ENCODE measurements at places on chromosomes 4 and X.

DNA sequence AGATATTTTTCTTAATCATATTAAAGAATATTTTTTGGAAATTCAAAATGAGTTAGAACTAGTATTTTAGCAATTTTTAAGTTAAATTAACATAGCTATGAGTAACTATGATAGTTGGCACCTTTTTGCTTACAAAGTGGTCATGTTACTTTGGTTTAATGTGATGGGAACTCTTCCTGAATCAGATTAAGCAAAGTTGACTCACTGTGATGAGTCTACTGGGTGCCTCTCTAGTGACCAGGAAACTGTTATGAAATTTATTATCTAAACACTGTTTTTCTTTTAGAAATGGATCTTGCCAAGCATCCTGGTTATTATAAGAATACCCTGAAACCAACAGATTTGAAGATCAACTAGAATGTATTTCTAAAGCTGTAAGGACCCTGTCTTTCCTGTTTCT, 985.8 kb downstream of the TRAM1L1 start:
- no peak for DNase-seq
- no peaks in the 10 kb centered on the region for H3K36me3 ChIP-seq
- no peaks in the 10 kb centered on the region for H3K4me1 ChIP-seq
- no peak overlapping the region for H3K4me3 ChIP-seq

DNA sequence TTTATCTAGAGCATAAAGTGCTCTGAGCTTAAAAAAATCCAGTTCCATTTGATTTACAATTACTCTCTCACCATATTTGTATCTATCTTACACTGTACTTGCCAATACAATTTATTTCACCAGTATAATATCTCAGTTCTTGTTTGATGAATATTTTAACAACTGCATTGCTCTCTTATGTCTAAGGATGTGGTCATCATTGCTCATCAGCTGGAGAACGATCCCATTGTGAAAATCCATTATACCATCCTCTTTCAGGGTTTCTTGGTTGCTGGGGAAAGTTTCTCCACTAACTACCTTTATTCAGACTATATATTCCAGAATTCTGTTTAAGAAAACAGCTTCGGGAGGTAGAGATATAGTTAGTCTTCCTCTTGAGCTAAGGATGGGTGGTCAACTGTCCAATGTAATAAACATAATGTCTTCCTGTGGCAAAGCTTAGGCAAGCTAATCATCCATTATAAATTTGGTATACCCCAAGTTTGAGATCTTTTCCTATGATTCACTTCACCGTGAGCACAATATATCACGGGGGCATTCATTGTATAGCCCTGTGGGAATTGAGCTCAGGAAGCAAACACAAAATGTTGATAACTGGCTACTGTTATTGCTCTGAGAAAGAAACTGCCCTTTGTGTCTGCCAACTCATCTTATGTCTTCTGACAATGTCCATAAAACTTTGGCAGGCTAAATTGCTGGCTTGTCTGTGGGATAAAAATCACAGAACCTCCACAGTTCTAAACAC, 2361.9 kb downstream of the ARAP2 start:
- no peaks in the 10 kb centered on the region for H3K4me1 ChIP-seq
- no peaks in the 10 kb centered on the region for H3K36me3 ChIP-seq
- no peak overlapping the region for H3K4me3 ChIP-seq

DNA sequence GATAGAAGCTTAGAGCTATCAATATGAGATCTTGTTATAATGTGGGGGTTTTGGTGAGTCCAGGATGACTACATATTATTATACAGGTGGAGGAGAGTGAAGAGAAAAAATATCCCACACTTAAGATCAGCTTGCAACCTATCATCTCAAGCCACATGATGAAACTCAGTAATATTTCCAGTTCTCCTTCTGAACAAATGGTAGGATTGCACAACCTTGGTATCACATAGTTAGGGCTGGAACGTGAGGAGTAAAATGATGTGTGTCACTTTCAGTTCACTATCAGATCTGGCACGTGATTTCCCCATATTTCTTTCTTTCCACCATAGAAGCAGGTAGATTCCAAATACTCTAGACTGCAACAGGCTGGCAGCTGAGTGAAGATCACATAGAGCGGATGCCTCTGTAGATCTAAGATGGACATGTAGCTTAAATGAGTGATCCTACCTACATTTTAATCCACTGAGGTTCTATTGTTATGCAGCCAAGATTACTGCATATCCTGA, 150.6 kb upstream of the ANKRD50 start:
- no peaks in the 10 kb centered on the region for H3K27me3 ChIP-seq
- H3K4me3 ChIP-seq: no peak overlapping the region
- no peaks in the 10 kb centered on the region for H3K4me1 ChIP-seq
- H3K27ac ChIP-seq: no peak overlapping the region

- H3K36me3 ChIP-seq: no peaks in the 10 kb centered on the region
- no peak overlapping the region for H3K4me3 ChIP-seq
- H3K4me1 ChIP-seq: no peaks in the 10 kb centered on the region
- no peak overlapping the region for H3K27ac ChIP-seq
Measured at GRCh38 chr4:19285146-19285545, 966.6 kb upstream of the SLIT2 start.

- no peaks in the 10 kb centered on the region for H3K36me3 ChIP-seq
- no peaks in the 10 kb centered on the region for H3K4me1 ChIP-seq
- DNase-seq: peak; percentile 73
- no peak overlapping the region for H3K4me3 ChIP-seq
Measured at GRCh38 chr4:79141530-79141929, 184.3 kb downstream of the NAA11 start.

- peak; percentile 75 for DNase-seq
- H3K36me3 ChIP-seq: no peaks in the 10 kb centered on the region
- no peaks in the 10 kb centered on the region for H3K27me3 ChIP-seq
- H3K4me1 ChIP-seq: peaks cover 1% of the 10 kb centered on the region
Measured at GRCh38 chr4:175386776-175387507, 425.1 kb downstream of the GPM6A start.

DNA sequence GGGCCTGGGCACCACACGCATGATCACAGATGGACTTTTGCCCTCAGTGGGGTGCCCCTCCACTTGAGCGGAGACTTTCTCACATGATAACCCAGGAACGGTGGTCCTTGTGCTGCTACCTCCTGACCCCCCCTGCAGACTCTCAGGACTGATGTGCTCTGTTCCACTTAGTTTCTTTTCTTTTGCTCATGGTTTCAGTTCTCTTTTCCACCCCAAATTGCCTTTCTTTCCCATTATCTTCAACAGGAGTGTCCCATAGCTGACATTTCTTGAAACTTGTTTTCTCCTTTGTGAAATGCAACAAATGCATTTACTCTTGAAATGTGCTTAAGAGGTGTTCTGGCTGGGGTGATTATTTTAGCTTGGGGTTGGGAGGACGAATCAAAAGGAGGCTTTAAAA, 9.0 kb downstream of the MPC1L start:
- H3K27ac ChIP-seq: no peak overlapping the region
- H3K4me1 ChIP-seq: no peaks in the 10 kb centered on the region
- no peak overlapping the region for H3K4me3 ChIP-seq

DNA sequence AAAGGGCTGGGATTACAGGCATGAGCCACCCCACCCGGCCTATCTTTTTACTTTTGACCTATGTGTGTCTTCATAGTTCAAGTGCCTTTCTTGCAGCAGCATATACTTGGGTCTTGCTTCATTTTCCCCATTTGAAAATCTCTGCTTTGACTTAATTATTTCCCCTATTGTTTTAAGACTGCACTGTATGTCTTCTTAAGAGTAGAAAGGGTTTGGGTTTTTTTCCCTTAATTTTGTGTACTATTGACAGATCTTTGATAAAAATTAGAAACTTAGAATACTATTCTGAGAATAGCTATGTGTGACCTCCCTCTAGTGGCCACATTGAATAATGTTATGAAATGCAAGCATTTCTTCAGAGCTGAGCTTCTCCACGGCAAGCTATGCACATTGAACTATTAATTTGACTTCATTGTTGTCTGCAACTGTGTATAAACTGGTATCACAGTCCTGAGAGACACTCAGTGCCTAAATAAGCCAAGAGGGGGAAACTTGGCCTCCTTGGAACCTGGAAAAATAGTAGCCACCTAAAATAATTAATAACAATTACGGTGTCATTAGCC, 8.7 kb upstream of the SLC25A4 start:
- no peaks in the 10 kb centered on the region for H3K27me3 ChIP-seq
- peak; percentile 61 for DNase-seq
- H3K27ac ChIP-seq: no peak overlapping the region
- H3K36me3 ChIP-seq: no peaks in the 10 kb centered on the region

DNA sequence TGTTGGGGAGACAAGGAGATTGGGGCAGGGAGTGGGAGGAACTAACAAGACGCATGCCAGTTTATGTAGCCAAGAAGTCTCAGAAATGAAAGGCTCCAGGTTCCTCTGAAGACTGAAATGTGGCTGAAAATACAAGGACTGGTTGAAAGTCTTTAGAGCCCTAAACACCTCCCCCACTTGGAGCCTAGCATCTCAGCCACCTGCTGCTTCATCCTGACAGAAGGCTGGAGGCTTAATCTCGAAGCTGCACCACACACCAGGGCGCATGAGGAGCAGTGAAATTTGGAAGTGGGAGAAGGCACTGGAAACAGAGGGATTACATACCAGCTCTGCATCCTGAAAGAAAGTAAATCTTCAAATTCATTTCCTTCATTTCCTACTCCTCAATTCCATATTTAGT, 160.7 kb upstream of the FTHL17 start:
- no peak overlapping the region for H3K27ac ChIP-seq
- H3K27me3 ChIP-seq: no peaks in the 10 kb centered on the region
- peak; percentile 16 for DNase-seq
- no peak overlapping the region for H3K4me3 ChIP-seq
- H3K4me1 ChIP-seq: no peaks in the 10 kb centered on the region

GRCh38 chr4:101421386-101421785, 74.1 kb upstream of the PPP3CA start:
- peak; percentile 10 for DNase-seq
- no peak overlapping the region for H3K27ac ChIP-seq
- no peaks in the 10 kb centered on the region for H3K27me3 ChIP-seq
- no peaks in the 10 kb centered on the region for H3K4me1 ChIP-seq
- H3K4me3 ChIP-seq: no peak overlapping the region
- no peaks in the 10 kb centered on the region for H3K36me3 ChIP-seq

GRCh38 chr4:123878976-123879375, 482.4 kb downstream of the SPRY1 start:
- no peaks in the 10 kb centered on the region for H3K27me3 ChIP-seq
- DNase-seq: no peak
- H3K27ac ChIP-seq: no peak overlapping the region
- no peaks in the 10 kb centered on the region for H3K36me3 ChIP-seq
- H3K4me3 ChIP-seq: no peak overlapping the region

DNA sequence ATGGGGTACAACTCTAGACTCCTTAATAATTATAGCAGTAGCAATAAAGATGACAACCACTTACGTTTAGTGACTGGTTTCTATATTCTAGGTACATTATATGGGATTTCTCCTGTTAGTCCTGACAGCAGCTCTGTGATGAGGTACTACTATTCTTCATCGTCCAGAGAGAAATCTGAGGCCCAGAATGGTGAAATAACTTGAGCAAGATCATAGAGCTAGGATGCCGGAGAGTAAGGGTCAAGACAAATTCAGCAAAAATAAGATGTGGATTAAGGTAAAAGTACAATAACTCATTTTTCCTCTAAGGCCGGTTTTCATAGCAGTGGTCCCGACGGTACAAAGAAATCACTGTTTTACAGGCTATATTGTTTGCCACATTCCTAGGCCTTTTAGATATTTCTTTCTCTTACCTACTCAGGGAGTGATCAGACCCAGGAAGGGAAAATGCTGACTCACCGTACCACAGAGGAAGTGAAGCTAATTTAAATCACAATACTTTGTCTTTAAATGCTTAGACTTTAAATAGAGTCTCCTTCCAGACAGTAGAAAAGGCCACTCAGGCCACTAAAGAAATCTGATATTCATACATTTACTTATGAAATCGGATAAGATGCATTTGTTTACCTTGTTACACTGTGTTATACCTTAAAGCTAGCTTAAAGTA, 2023.0 kb upstream of the AGA start:
- peak; percentile 83 for DNase-seq
- H3K36me3 ChIP-seq: no peaks in the 10 kb centered on the region
- H3K4me3 ChIP-seq: no peak overlapping the region
- no peaks in the 10 kb centered on the region for H3K27me3 ChIP-seq

DNA sequence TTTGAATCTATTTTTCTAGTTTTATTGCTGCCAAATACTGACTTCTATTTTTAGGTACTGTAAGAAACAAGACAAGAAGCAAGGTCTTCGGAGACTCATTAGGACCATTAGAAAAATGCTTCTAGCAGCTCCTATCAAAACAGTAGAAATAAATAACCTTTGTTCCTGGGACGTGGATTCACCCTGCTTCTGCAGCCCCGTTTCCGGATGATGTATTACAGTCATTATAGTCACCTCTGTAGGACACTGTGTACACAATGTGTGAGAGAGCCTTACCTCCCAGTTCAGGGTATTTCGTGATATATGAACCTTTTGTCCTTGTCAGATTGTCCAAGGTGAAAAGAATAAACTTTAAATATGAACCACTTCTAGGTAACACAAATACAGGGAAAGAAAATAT, 484.0 kb upstream of the TECRL start:
- H3K36me3 ChIP-seq: no peaks in the 10 kb centered on the region
- H3K27ac ChIP-seq: no peak overlapping the region
- no peaks in the 10 kb centered on the region for H3K4me1 ChIP-seq

- H3K36me3 ChIP-seq: no peaks in the 10 kb centered on the region
- no peaks in the 10 kb centered on the region for H3K27me3 ChIP-seq
- no peak overlapping the region for H3K27ac ChIP-seq
- H3K4me3 ChIP-seq: no peak overlapping the region
- peaks cover 5% of the 10 kb centered on the region for H3K4me1 ChIP-seq
Measured at GRCh38 chr4:180840142-180840541, 1403.1 kb upstream of the TENM3 start.

DNA sequence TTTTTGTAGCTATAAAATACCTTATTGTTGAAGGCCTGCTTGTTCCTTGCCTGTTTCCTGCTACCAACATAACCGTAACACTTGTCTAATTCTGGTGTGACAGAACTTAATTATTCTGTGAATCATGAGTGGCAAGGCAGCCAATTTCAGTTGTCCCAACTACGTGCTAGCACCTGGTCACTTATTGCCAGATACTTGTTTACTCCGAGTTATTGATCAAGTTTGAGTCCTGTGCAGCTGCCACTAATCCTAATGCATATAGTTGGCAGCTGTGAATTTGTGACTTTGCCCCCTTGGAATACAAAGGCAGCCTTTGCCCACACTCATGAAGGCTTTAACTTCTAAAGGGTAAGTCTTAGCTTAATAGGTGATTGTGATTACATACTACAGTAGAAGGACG, 7.8 kb upstream of the RNF128 start:
- no peaks in the 10 kb centered on the region for H3K36me3 ChIP-seq
- no peaks in the 10 kb centered on the region for H3K27me3 ChIP-seq
- H3K27ac ChIP-seq: no peak overlapping the region
- no peak for DNase-seq
- no peak overlapping the region for H3K4me3 ChIP-seq

DNA sequence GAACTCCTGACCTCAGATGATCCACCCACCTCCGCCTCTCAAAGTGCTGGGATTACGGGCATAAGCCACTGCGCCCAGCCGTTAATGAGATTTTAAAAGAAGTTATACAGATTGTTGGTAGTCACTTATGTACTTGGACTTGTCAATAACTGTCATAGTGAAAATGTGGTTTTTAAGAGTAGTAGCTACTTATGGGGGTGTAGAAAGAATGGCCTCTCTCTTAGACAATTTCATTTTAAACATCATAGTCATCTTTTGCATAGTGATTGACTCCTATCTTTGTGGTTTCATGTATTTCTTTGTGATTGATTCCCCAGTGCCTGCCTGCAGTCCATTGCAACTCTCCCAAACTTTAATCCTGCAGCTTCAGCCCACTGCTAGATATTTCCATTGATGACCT, 17.4 kb downstream of the FAM199X start:
- no peaks in the 10 kb centered on the region for H3K27me3 ChIP-seq
- no peak overlapping the region for H3K4me3 ChIP-seq
- DNase-seq: no peak
- H3K27ac ChIP-seq: no peak overlapping the region
- H3K4me1 ChIP-seq: no peaks in the 10 kb centered on the region
